ENCODE measurements at places on chromosomes 3 and 15.

DNA sequence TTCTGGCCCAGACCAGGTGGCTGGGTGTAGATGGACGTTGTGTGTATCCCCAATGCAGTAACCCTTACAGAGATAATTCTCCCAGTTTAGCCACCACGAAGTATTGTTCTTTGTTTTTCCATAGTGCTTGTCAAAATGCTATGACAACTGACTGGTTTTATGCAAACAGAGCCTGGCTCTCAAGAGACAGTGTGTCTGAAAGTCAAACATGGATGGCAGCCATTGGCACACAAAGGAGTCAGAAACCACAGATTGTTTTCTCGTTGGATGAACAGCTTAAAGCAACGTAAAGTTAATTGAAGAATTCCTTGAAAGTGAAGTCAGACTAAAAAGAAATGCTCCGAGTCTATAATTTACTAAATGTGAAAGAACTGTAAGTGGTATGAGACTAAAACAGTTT, 91.2 kb downstream of the FILIP1L start:
- peak; percentile 38 for DNase-seq

- DNase-seq: peak; percentile 58
These were observed 111.6 kb downstream of the RAB11A start for GRCh38 chr15:65980824-65981456.

DNA sequence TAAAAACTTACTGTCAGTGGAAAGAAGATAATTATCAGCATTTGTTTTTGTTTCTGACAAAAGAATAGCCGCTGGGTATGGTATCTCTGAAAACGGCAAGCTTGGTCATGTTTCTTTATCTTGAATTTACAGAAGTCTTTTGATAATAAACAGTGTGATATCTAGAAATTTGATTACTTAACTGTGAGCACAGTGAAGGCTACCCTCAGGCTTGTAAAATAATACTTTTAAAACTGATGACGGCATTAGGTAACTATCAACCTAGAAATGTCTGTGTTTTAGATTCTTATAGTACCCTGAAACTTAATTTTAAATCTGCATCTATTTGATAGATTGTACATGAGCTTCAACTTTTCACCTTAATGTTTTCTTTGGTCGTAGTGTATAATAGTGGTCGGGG, 43.4 kb downstream of the NSUN3 start:
- DNase-seq: no peak

DNA sequence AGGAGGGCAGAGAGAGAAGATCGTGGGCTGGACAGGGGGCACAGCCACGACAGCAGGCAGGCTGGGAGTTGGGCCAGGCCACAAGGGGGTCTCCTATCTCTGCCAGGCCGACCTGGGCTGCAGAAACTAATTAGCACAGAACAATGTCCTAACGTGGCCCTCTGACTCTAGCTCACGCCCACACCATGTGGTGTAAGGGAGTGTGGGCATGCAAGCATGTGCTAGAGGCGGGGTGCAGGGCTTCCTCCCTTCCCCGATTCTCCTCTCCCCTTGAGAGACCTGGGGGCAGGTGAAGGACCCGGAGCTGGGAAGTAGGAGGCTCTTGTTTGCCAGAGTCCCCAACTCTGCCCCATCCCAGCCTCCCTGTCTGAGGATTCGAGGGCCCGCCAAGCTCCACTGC, 65.5 kb downstream of the LINGO1 start:
- no peak for DNase-seq

DNA sequence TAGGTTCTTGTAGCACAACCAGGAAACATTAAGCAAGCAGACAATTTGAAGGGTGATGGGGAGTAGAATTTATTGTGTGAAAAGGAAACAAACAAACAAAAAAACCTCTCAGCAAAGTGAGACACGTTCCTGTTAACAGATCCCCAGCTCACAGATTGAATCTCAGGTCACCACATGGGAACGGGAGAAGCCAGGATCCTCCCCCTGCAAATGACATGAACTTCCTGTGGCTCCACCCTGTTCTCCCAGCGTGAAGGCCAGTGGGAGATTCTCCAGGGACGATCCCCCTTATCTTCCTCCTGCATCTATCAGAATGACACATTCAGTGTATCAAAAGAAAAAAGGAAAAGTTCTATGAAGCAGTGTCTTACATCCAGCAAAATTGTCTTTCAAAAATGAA, 1488.1 kb downstream of the OTOL1 start:
- no peak for DNase-seq

DNA sequence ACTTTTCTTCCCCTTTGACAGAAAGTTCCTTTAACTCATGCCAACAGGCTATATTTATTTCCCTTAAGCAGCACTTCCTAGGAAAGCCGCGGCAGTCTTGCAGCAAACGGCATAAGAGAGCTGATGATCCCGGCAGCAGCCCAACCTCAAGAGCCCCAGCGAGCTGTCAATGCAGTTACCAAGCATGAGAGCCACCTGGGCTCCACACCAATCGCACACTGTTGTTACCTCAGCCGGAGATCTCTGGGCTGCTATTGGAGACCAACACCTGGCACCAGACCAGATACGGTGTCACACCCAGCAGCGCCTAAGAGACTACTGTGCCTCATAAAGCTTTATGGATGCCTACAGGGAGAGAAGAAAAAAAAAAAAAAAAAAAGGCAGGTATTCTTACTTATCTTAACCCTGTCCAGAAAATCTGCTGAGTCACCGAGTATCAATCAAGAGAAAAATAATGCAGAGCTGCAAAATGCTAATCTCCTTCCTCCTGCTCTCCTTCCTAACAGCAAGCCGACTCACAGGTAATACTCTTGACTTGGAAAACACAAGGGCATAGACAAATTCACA, 11.7 kb downstream of the ABCC5 start:
- DNase-seq: peak; percentile 69

DNA sequence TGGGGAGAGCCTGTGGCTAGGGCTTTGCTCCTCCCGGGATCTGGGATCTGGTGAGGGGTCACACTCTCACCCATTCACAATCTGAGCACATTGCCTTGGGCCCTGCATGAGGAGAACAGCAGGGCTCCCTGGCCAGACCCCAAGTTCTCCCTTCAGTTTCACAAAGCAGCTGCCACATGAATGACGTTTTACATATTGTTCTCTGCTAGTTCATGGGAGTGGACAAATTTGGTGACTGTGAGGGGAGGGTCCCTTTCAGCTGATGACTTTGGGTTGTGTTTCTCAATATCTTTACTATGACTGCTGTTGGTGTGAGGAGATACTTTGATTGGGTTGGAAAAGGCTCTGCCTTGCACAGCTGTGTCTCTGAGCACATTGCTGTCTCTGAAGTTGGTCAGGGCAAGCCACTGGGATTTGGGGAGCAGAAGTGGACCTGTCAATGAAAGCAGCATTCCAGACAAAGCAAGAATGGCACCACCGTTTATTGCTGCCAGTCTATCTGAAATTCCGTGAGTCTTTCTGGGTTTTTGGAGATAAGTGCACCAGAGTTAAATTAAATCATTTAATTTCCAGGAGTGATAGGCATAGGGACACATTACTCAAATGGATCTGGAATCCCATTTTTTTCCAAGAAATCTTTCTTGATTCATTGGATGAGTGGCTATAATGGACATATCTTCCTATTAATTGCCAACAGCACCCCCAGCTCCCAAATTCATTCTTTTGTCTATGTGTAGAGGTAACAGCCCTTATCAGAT, 10.3 kb downstream of the TIMP4 start:
- DNase-seq: peak; percentile 62

Measured in tongue (tissue), 3 donors.